ENCODE measurements at places on chromosomes 13 and 19.

- DNase-seq, result no peak
These were observed 270.9 kb downstream of the DACH1 start for GRCh38 chr13:71596116-71596515.

DNA sequence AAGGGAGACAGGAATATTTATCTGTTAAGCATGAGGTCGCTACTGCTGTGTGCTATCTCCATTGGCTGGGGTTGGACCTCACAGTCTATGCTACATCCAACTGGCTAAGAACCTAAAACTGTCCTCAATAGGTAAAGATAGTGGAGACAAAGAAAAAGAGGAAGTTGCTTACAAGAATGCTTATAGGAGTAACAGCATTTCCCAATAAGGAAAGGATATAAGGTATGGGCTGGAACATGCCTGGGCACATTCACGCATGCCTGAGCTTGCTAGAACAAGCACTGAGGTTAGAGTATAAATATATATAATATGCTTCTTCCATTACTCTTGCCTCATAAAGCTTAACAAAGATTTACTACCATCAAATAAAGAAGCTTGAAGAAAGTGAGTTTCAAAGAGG lies 47.9 kb upstream of the CEACAM21 start:
- DNase-seq, result no peak

DNA sequence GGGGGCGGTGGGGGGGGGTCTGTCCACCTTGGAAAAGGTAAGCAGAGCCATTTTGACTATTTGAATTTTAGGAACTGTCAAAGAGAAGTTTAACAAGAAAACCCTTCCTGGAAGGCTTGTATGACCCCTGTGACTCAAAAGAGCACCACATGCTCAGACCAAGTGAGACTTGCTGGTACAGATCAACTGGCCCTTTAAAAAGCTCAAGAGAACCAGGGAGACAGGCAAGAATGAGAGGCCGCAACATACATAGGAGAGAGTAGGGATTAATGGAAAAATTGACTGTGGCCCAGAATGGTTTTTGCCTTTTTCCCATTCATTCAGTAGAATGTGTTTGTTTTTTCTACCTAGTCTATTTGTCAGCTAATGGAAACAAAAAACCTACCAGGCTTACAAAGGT lies 26.2 kb upstream of the ATP8A2 start:
- no peak for DNase-seq

DNA sequence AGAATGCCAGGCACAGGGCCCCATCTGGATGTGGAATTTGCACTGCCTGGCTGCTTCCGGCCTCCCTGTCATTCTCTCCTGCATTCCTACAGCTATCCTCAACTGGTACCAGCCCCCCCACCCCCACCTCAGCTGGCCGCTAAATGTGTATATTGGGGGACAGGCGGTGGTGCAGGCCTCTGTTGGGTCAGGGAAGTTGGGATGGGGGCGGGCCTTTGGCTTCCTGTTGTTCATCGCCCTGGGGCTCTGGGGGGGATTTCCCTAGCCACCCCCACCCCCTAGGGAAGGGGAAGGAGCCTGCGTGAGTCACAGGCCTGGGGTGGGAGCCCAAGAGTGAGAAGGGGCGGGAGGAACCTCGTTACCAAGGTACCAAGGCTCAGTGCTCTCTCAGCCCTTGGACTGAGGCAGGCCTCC lies 10.6 kb downstream of the POU2F2 start:
- peak; percentile 87 for DNase-seq

DNA sequence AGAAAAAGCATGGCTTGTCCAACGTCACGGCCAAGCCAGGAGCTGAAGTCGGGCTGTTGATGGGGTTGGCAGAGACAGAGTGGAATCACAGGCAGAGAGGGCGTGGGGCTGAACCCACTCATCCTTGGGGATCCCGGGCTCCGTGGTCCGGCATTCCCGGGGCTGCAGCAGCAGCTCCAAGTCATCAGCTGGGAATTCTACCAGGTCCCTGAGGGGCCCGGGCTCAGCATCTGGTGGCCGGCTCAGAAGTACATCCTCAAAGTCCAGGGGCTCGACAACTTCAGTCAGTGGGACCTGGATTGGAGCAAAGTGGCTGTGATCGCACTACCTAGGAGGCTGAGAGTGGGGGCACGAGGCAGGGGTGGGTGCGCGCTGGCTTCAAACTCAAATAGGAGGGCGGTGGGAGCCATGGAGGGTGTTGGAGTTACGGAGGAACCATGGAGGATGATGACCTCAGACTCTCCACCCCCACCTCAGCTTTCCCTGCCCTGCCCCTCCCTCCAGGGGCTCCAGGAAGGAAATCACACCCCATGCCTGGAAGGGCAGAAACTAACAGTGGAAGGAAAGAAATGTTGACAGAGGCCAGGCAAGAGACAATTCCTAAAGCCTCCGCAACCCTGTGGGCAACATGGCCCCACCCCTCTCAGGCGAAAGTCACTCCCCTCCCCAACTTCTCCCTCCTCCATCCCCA lies 9.5 kb downstream of the DOCK6 start:
- no peak for DNase-seq

DNA sequence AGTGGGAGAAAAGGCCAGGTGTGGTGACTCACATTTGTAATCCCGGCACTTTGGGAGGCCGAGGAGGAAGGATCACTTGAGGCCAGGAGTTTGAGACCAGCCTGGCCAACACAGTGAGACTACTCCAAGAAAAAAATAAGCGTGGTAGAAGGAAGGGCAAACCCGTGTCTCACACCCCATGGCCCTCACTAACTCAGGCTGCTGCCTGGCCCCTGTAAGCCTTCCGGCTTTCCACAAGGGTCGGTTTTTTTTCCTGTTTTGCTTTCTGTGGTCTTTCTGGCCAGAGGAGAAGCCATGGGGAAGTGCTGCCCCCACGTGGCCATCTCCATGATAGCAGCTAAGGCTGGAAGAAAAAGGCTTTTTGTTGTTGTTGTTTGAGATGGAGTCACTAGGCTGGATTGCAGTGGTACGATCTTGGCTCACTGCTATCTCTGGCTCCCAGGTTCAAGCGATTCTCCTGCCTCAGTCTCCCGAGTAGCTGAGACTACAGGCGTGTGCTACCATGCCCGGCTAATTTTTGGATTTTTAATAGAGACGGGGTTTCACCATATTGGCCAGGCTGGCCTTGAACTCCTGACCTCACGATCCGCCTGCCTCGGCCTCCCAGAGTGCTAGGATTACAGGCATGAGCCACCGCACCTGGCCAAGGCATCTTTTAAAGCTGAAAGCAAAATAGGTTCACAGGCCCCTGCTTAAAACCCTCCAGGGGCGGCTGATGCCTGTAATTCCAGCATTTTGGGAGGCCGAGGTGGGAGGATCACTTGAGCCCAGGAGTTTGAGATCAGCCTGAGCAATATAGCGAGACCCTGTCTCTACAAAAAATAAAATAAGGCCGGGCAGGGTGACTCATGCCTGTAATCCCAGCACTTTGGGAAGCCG lies 7.5 kb upstream of the ARHGEF18 start:
- peak; percentile 88 for DNase-seq

DNA sequence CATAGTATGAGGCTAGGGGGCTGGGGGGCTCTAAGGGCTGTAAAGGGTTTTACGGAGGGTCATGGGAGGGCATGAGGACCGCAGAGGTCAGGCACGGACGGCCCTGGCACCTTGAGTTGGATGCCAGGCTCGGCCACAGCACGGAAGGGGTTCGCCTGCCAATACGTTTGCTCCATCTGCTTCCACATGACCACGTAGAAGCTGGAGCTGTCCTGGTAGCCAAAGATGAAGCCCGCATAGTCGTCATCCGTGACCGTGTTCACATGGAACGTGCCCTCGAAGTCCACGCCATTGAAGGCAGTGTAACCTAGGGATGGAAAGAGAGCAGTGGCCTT lies 6.4 kb downstream of the COMP start:
- no peak for DNase-seq

DNA sequence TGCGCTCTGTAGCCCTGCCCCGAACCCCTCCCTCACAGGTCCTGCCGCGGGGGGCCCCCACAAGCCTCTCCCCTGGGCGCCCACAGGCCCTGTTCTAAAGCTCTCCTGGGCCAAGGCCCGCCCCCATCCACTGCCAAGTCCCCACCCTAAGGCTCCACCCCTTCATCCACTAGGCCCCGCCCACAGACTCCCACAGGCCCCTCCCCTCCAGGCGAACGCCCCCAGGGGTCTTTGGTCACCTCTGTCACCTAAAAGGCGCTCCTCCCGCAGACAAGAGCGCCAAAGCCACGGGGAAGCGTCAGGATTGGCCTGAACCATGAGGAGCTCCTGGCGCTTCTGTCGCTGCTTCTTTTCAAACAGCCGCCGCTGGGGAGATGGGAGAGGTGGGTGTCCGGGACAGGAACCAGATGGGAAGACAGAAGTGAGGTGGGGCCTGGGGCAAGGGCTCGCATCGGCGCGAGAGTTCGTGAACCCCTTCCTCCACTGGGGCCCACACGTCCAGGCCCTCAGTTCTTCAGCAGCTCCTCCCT lies 2.3 kb downstream of the TULP2 start:
- DNase-seq, result peak; percentile 50

DNA sequence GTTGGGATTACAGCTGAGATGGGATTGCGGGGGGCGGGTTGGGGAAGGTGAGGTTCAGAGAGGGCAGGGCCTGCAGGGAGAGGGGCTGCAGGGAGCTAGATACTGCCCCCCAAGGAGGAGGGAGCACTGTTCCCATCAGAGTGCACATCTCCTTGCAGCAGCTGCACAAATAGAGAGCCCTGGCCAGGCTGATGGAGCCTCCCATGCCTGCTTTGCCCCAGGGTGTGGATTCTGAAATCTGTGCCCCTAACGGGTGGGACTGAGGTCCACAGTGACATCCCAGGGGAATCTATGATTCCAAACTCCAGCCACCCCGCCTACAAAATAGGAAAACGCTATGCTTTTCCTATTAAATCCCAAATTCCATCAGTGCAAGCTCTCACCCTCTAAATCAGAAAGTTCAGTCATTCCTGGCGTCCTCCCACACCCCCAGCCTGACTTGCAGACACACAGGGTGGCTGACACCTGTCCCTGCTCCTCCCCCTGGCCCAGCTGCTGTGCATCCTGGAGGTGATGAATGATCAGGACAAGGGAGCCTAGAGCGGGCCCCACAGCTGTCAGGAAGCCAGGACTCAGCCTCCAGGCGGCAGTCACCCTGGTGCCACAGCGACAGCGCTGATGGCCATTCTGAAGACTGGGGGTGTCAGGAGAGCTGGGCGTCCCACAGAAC lies 6.3 kb upstream of the CEACAM21 start:
- DNase-seq, result no peak

- DNase-seq, result no peak
These were observed 170.1 kb downstream of the URI1 start for GRCh38 chr19:30112171-30112570.

DNA sequence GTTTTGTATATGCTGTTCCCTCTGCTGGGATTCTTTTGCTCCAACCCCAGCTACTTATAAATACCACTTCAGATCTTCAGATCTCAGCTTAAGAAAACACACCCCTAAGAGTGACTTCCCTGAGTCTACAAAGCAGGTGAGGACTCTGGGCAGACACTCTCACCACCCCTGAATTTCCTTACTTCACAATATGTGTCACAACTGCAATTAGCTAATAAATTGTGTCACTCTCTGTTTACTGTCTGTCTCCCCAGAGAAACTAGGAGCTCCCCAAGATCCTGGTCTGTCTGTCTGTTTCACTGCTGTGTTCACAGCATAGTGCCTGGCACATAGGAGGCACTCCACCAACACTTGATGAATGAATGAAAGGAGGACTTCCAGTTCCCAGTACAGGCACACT lies 14.4 kb downstream of the CEBPA start:
- no peak for DNase-seq

GRCh38 chr13:93977986-93978385 lies 501.5 kb downstream of the DCT start:
- no peak for DNase-seq

GRCh38 chr13:73757481-73758233 lies 376.5 kb downstream of the KLF12 start:
- DNase-seq, result no peak

- no peak for DNase-seq
These were observed 9.6 kb upstream of the ZC3H13 start for GRCh38 chr13:46062185-46062584.

DNA sequence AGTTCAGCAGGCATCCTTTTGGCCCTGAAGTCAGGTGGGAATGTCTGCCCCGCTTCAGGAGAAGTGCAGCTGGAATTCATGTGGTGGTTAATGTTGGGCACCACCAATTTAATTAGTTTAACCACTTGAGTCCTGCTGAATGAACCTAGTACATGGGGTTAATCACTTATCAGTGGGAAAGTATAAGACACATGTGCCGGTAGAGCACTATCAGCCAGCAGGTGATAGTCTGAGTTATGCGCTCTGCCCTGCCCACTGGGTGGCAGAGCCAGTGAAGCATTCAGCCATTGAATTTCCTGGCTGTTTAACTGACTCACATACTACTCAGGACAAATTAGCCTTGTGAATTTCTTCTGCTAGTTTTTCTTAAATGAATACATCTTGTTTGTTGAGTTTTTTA lies 789.7 kb upstream of the PRR20A start:
- no peak for DNase-seq

DNA sequence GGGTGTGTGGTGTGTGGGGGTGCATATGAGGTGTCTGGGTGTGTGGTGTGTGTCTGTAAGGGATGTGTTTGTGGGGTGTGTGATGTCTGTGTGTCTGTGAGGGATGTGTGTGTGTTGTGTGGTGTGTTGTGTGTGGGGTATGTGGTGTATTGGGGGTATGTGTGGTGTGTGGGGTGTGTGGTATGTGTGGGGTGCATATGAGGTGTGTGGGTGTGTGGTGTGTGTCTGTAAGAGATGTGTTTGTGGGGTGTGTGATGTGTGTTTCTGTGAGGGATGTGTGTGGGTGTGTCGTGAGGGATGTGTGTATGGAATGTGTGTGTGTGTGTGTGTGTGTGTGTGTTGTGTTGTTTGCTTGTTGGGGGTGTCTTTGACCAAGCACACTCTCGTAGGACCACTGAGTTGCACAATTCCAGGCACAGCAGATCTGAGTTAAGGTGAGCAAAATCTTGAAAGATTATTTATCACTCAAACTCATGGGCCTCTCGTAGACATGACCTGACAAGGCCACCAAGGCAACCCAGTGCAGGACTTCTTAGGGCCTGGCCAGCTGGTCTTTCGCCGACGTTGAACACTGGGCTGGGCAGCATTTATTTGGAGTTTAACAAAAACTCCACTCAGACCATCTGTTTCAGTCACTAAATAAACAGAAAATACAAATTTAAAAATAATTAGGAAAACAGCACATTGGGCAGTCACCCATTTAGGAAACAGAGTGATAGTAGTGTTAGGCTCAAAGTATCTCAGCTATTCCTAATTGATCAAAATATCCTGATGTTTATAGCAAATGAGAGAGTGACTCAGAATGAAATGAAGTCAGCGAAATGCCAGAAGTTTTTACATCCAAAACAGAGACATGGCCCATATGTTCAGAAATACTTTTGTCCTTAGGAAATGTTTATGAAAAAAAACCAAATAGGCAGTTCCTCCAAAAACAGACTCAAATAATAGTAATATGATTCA lies 301.1 kb downstream of the FGF9 start:
- no peak for DNase-seq

GRCh38 chr19:51242881-51243630 lies 7.8 kb upstream of the SIGLECL1 start:
- no peak for DNase-seq

- no peak for DNase-seq
These were observed 36.8 kb downstream of the PHF11 start for GRCh38 chr13:49532593-49532992.

DNA sequence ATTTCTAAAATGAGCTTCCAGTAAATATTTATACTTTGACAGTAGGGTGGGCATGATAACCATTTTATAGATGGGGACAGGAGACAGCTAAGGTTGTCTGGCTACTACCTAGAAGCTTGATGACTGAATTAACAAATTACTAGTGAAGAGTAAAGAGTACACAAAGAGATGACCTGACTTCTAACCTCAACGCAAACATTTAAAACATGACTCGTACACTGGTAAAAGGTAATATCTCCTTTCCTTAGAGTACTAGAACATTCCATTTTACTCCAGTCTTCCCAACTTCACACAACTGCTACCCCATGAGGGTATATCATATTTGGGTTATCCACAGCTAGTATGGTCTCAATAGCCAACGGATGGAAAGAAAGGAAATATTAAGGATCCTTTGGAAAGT lies 258.9 kb downstream of the FOXO1 start:
- no peak for DNase-seq

All from activated CD8-positive, alpha-beta memory T cell treated with anti-CD3 and anti-CD28 coated beads, Interleukin-2, amount 50 U/mL, for 4 hours (primary cell).